ENCODE measurements at places on chromosomes 6 and 20.

- no peak for DNase-seq
Measured at GRCh38 chr20:23237201-23237600, 113.4 kb upstream of the NXT1 start.

GRCh38 chr20:39576771-39577170 lies 614.6 kb downstream of the DHX35 start:
- no peak for DNase-seq

GRCh38 chr6:163371129-163371528 lies 43.4 kb upstream of the QKI start:
- DNase-seq: no peak

- no peak for DNase-seq
Measured at GRCh38 chr6:83169511-83169910, 23.6 kb downstream of the PGM3 start.

GRCh38 chr20:48193627-48194425 lies 408.5 kb upstream of the SULF2 start:
- no peak for DNase-seq

GRCh38 chr6:119862719-119863118 lies 513.2 kb upstream of the MAN1A1 start:
- no peak for DNase-seq

- DNase-seq: no peak
Measured at GRCh38 chr20:31712112-31712553, 10.5 kb downstream of the BCL2L1 start.

GRCh38 chr6:44289726-44290260 lies 19.5 kb downstream of the TMEM151B start:
- DNase-seq: no peak

GRCh38 chr6:37759221-37760144 lies 60.0 kb upstream of the ZFAND3 start:
- DNase-seq: no peak

- no peak for DNase-seq
Measured at GRCh38 chr20:51966296-51966971, 164.1 kb upstream of the SALL4 start.

DNA sequence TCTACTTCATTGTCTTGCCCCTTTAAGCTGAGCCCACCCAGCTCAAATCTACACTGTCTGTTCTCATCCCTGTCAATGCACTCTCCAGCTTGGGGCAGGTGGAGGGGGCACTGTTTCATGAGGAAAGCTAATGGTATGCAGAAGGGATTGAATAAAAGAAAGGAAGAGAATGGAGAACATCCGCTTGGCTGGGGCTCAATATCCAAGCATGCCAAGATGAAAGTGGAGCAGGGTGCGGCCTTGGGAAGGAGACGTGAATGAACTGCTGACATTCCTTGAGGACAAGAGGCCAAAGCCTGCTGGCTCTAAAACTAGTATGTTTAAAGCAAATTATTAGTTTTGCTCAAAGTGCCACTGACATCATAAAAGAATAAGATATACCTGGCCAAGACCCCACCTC lies 24.2 kb downstream of the AKAP12 start:
- DNase-seq: no peak

GRCh38 chr20:12808006-12808567 lies 200.7 kb upstream of the SPTLC3 start:
- no peak for DNase-seq

DNA sequence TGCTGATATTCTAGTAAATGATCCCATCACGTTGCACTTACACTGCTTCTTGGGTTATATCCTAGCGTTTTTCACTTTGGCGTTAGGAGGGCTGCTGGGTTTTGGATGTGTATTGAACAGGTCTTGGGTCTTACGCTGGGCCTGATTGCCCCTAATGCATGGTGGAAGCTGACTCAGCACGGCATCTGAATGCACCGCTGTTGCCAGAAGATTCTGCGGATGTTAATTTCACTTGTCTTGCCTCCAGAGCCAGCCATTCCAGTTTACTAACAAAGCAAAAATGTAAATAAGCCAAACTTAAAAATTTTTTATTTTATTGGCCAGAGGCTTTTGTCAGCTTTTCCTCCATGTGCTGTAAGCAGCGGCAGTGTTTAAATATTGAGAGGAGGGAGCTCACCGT lies 233.5 kb downstream of the TMEM242 start:
- no peak for DNase-seq

DNA sequence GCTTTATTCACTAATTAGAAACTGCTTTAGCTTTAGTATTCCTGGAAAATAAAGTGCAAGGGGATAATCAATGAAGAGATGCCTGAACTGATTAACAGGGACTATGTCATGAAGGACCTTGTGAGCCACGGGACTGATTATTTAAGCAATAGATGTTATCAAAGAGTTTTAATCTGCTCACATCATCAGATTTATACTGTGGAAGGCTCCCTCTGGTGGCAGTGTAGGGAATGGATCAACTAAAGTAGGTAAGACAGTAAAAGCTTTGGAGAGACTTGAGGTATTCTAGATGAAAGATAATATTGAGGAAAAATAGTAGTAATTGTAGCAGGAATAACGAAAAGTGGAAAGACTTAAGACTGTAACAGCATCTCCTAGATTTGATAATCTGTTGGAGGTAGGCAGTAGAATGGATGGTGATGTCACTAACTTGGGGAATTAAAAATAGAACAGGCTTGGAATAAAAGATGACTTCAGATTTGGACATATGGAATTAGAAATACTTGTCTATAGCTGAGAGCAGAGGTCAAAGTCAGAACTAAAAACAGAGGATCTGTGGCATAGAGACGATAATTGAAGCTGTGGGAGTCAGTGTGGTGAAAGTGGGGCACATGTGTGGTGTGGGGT lies 80.3 kb upstream of the HTR1E start:
- no peak for DNase-seq

- no peak for DNase-seq
Measured at GRCh38 chr6:1393641-1394283, 4.4 kb downstream of the FOXF2 start.

DNA sequence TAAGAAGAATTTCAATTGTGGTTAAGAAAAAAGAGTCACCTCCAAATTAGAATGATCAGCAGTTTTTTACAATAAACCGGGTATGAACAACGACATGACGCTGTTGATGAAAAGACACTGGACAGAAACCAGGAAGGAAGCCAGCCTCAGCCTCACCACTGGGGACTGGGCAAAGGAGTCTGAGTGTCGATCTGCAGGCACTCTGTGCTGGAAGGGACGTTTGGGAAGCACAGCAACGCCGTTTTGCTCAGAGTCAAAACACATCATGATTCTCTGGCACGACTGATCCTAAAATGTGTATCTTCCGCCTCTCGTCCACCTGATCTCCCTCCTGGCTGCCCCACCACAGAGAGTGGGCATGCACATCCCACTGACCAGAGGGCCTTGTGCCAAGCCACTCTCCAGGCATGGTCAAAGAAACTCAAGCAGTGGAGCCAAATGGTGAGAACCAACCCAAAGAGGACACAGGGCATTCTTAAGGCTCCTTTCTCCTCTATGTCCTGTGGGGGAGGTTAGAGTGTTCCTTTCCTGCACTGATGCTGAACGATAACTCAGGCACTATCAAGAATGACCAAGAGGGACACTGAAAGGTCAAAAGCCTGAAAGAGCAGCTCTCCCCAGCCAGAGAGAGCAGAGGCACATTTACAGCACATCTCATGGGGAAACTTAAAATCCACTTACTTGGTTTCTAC lies 68.8 kb downstream of the AGPAT4 start:
- DNase-seq: no peak

DNA sequence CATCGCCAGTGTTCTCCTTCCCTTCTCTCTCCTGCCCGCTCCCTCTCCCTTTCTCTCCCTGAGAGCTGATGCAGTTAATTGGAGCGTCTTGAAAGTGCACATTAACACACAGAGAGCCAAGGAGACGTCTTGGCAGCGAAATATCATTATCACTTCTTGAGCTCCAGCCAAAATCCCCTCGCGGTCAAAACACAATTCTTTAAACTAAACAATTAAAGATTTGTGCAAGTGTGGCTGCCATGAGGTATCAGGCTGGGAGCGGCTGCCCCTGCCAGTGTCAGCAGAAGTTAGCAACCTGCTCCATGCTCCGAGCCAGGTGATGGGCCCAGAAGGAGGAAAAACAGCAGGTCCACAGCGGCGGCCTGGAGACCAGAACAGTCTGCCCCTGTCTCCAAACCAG lies 100.9 kb upstream of the FOXP4 start:
- DNase-seq: no peak

DNA sequence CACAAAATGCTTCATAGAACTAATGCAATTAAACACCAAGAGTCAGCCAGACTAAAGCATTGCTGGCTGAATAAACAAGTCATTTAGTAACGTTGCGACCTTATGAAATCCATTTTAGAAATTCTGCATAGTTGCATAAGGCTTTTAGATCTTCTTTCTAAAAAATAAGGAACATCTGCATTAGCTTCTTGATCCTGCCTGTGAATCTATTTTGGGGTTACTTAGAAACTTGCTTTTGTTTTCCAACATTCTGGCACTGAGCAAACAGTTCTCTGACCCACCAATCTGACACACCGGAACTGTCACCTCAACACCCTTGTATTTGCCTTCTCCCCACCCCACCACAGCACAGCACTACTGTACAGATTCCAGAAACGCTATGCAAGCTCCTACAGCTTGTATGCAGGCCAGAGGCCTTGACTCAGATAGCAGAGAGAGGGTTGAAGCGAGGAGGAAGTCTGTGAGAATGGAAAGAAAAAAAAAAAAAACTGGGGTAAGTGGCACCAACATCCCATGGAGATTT lies 55.0 kb downstream of the KIF13A start:
- peak; percentile 27 for DNase-seq

DNA sequence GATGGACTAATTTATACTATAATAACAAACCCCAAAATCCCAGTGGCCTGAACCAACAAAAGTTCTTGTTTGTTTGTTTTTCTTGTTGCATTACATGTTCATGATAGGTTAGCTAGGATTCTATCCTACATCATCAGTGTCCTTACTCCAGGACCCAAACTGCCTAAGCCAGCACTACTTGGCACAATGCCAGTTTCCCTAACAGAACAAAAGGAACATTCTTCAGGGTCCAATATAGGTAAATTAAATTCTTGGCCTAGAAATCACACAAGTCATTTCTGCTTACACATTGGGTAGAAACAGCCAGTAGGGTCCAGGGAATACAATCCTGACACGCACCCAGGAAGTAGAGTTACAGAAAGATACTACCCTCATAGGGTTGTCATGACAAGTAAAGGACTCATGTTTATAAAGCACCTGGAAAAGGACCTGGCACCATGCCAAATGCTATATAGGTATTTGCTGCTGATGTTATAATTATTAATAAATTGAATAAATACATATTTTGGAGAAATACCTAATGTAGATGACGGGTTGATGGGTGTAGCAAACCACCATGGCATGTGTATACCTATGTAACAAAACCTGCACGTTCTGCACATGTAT lies 38.8 kb downstream of the RCAN2 start:
- no peak for DNase-seq

- no peak for DNase-seq
Measured at GRCh38 chr6:168737481-168737880, 296.5 kb downstream of the SMOC2 start.

DNA sequence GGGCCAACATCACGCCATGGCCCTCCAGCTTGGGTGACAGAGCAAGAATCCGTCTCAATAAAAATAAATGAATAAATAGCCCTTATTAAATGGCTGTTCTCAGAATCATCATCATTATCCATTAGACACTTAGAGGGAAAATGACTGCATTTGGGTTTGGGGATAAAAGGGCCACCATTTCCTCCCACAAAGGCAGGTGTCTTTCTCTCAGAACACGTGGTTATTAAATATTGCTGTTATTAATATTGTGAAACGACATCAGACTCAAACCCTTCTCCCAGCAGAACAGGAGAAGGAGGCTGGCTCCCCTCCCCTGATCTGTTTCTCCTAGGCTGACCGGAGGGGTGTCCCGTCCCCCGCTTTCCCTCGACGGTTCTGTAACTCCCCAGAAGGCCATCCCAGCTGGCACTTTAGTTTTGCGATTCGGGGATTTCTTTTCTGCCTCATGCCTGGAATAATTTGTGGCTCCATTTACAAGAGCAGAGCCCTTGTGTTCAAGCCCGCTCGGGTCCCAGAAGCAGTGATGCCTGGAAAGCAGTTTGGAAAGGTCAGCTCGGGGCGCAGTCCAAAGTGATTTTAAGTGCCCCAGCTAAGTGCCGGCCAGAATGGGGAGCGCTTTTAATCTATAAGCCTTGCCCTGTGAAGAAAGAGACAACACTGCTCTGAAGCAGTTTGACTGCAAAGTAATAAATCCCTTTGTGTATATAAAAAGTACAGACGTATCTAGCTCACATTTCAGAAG lies 41.9 kb downstream of the EYA2 start:
- no peak for DNase-seq

DNA sequence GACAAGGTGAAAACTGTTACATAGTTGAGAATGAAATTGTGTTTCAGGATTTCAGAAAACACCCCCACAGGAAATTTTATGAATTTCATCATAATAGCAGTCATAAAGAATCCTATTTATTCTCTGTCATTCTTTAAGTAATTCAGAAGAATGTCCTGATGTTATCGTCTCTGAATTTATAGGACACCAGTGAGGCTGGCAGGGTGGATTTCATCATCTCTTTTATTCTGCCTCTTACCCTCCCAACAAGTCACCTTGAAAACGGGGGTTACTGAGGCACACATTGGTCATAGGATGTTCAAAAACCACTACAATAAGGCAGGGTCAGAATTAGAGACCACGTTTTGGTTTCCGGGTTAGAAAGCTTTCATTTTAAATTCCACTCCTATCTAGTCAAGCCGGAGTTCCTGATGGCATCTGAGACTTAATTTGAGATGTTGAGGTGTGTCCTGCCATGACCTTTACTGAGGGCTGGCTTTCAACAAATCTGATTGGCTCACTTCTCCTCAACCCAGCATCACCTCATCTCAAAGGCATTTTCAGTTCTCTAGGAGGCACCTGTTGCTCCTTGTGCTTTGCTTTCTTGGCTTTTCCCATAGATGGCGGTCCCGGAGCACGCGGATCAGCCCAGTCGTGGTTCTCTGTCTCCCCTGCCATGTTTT lies 230.6 kb upstream of the SUPT3H start:
- no peak for DNase-seq

- DNase-seq: no peak
Measured at GRCh38 chr20:59515013-59515905, 89.1 kb upstream of the PHACTR3 start.

DNA sequence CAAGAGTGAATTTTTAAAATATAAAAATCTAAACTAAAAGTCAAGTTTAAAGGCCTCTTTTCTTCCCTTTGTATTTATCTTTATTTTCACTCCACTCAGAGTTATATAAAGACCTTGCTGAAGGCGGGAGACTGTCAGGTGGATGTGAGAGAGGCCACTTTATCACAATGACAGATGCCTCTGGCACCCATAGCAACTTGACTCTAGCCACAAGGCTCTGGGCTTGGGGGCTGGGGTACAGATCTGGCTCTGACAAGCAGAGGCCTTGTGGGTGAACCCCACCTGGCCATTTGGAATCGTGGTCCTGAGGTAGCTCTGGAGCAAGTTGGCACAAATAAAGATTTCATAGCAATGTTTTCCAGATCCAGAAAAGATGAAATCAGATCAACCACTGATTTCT lies 417.2 kb downstream of the RFPL4B start:
- DNase-seq: no peak

DNA sequence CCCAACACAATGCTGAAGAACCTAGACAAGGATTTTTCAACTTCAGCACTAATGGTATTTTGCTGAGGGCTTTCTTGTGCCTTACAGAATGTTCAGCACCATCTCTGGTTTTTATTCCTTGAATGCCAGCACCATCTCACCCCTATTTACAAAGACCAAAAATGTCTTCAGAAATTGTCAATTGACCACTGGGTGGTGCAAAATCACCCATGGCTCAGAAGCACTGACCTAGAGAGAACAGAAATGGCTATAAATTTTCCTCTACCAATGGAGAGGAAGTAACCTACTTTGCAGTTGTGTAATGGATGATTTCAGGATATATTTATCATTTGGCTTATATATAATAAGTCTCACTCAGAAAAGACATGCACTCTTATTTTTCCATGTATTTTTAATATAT lies 431.0 kb upstream of the IRAK1BP1 start:
- DNase-seq: no peak

All from CD4-positive, alpha-beta T cell treated with Interferon gamma for 1 hour (primary cell).